Endodermal cell (in vitro differentiated cells): ENCODE measurements at places on chromosomes 4 and X.
A peak's percentile ranks its signal among the peaks of the same experiment; 100 is the strongest.

DNA sequence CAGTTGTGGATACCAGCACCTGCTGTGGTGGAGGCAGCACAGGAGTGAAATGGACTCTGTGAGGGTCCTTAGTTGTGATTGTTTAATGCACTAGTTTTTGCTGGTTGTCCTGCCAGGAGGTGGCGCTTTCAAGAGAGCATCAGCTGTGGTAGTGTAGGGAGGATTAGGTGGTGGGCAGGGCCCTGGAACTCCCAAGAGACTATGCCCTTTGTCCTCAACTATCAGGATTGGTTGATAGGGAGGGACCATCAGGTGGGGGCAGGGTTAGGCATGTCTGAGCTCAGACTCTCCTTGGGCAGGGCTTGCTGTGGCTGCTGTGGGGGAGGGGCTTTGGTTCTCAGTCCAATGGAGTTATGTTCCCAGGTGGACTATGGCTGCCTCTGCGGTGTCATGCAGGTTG lies 121.9 kb downstream of the RRAGB start:
- DNase-seq: peak; percentile 82

GRCh38 chrX:48045410-48046311 lies 25.8 kb downstream of the ZNF630 start:
- DNase-seq: peak; percentile 52

- no peak for DNase-seq
Measured at GRCh38 chr4:79907001-79907400, 166.0 kb downstream of the ANTXR2 start.

DNA sequence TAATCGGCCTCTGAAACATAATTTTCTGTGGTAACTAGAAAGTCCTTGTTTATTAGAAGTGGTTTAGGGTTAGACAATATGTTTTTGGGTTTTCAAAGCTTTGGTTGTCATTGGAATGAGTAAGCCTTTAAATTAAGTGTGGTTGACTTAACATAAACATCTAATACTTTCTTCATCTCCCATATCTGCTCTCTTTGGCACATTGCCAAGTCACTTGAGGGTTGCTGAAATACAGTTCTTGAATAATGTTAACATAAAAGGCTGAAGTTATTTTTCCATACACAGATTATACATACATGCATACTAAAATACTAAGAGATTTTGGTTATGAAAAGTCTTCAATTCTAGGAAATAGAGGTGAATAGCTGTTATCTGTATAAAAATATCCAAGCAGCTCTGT lies 241.7 kb upstream of the BMP3 start:
- no peak for DNase-seq

GRCh38 chr4:186942758-186943377 lies 219.2 kb upstream of the FAT1 start:
- no peak for DNase-seq

GRCh38 chr4:184812199-184812542 lies 13.6 kb downstream of the ACSL1 start:
- no peak for DNase-seq

- peak; percentile 76 for DNase-seq
Measured at GRCh38 chrX:50067435-50068284, 133.1 kb downstream of the AKAP4 start.

DNA sequence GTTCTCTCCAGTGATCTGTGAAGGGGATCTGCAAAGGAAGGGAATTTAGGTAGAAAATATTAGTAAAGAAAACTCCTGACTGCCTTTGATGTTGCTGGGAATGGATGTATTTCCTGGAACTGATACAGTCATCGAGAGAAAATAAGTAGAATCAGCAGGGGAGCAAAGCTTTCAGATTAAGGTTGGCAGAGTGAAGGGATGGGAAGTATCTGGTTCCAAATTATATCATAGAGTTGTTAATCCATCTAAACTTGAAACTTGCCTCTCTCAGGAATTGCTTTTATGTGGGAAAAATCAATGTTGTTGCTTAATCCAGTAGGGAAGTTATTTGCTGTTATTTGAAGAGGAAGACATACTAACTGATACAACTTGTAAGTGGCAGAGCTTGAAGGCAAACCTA lies 19.3 kb downstream of the EPHA5 start:
- no peak for DNase-seq

DNA sequence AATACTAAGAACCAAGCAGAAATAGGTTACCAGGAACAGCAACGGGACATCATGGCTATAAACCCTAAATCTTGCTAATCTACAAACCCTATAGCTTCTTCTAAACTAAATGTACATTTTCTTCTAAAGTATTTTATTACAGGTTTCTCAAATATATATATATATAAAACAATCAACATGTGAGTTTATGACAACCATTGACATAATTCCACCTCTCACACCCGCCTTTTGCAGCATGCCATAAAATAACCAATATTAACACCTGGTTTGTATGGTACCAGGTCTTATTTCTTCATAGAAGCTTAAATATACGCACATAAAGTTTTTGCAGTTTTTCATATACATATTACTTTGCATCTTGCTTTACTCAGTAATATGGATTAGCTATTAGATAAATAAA lies 955.3 kb upstream of the LCORL start:
- no peak for DNase-seq

GRCh38 chr4:113941836-113942235 lies 37.6 kb downstream of the ARSJ start:
- DNase-seq: no peak

DNA sequence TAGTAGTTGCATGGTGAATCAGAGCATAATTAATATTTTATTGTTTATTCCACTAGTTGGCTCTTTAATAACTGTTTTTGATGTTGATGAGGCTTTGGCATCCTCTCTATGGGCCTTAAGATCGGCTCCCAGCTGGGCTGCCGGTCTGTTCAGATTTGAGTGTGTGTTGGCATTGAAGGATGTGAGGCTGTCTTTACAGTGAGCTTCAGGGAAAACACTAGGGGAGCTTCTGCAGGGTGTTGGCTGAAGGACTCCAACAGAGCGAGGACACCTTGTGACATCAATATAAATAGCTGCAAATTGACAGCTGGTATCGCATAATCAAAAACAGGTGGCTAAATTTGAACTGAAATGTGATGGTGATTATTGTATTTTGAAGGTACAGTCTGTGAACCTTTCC lies 322.0 kb downstream of the FSTL5 start:
- DNase-seq: no peak

DNA sequence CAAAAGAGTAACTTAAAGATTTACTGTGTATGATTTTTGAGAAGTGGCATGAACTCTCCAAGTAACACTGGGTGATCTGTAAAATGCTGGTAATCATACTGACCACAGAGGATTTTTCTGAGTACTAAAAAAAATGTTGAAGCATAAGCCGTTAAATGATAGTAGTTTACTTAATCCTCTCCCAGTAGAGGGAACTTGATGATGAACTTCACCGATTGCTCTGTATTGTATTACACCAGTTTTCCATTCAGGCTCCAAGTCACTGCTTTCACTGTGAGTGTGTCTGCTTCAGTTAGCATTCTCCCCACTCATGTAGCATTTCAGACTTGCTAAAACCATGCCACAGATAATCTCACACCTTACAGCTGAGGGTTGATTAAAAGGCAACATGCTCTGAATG lies 294.1 kb downstream of the GBA3 start:
- DNase-seq: no peak

DNA sequence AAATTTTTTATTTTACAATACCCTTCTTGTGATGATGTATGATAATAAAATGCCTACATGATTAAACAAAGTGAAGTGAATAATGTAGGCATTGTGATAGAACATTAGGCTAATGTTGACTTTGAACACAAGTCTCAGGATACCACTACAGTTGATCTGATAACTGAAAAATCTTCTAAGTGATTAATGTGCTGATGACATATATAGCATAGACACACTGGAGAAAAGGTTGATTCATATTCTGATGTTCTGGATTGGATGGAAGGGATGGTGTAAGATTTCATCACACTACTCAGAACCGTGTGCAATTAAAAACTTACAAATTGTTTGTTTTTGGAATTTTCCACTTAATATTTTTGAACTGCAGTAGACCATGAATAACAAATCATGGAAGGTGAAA lies 738.5 kb downstream of the TECRL start:
- DNase-seq: no peak

DNA sequence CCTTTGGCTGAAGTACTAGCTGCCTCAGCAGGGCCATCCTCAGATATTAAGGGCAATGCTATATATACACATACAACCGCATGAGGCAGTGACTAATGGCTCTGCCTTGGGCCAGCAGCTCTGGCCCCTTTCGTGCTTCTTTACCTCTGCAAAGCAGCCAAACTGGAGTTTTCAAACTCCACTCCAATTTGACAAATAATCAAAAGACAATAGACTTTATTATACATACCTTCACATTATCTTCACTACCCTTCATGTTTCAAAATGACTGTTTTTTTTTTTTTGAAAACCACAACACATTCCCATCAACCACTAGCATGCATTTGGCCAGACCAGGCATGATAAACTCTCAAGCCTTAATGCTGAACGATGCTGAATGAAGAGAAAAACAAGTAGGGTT lies 187.7 kb downstream of the ENOX2 start:
- no peak for DNase-seq

DNA sequence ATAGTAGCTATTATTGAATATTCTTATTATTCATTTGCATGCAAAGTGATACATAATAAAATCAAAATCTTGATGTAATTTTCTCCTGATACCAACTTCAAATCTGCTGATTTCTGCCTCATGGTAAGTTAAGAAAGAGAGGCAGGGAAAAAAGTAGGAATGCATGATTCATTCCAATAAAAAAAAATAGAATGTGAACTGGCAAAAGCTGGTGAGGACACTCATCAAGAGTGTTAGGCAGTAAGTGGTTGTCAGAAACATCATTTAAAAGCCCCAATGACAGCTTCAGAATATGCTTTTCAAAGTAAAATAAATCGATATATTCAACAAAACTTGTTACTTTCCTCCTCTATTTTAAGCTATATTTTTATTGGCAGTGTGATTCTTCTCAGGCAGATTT lies 979.1 kb downstream of the TECRL start:
- no peak for DNase-seq

GRCh38 chr4:144723471-144723870 lies 77.5 kb downstream of the HHIP start:
- DNase-seq: no peak

GRCh38 chr4:165827018-165827417 lies 46.0 kb upstream of the TLL1 start:
- DNase-seq: no peak

DNA sequence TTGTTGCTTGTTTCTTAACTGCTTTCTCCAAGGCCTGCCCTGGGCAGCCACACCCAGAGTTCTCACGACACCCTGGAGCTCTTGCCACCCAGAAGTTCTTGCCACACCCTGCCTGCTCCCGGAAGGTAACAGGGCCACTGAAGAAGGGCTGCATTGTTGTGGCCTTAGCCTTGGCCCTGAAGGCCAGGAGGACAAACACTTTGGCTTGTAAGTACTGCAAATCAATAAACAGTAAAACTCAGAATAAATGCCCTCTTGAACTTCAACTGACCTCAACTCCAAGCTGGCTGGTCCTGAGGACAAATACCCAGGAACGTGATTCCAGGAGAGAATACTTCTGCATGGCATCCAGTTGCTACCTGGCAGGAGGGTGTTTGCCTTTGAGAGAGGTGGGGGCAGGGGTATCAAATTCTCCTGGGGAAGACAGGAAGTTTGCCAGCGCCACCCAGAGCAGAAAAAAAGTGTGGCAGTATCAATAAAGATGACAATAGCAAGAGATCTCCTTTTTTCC lies 54.1 kb downstream of the TLR10 start:
- peak; percentile 80 for DNase-seq

DNA sequence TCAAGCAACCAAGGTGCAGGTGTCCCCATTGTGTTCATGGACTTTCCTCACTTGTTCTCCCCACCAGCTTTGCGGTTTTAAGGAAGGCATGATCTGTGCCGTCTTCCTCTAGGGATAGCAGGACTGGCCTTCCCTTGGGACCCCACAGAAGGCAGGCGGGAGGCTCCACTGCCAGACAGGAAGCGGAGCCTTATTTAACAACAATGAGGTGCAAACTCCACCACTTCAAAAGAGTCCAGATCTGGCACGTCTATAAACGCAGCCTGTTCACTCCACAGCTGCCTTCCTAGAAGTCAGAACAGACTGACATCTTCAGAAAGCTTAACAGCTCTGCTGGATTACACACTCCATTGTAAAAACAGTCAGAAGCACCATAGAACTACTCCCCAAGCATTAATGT lies 1.7 kb upstream of the GPR143 start:
- peak; percentile 30 for DNase-seq

GRCh38 chr4:72857787-72858186 lies 211.7 kb downstream of the COX18 start:
- DNase-seq: no peak

- no peak for DNase-seq
Measured at GRCh38 chr4:22991576-22991975, 298.8 kb downstream of the GBA3 start.

DNA sequence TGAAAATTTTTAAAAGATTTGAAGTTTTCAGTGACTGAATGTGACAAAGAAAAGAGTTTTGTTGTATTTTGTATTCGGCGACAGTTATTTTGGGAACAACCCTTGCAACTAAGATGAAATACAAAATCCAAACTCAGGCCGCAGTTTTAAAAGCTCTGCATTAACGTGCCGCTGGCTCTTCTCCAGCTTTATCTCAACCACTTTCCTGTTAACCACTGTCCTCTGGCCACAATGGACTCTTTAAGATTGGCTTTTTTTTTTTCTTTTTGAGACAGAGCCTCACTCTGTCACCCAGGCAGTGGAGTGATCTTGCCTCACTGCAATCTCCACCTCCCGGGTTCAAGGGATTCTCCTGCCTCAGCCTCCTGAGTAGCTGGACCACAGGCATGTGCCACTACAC lies 22.1 kb upstream of the AMTN start:
- no peak for DNase-seq

- no peak for DNase-seq
Measured at GRCh38 chr4:136861091-136861490, 671.2 kb downstream of the PCDH18 start.

DNA sequence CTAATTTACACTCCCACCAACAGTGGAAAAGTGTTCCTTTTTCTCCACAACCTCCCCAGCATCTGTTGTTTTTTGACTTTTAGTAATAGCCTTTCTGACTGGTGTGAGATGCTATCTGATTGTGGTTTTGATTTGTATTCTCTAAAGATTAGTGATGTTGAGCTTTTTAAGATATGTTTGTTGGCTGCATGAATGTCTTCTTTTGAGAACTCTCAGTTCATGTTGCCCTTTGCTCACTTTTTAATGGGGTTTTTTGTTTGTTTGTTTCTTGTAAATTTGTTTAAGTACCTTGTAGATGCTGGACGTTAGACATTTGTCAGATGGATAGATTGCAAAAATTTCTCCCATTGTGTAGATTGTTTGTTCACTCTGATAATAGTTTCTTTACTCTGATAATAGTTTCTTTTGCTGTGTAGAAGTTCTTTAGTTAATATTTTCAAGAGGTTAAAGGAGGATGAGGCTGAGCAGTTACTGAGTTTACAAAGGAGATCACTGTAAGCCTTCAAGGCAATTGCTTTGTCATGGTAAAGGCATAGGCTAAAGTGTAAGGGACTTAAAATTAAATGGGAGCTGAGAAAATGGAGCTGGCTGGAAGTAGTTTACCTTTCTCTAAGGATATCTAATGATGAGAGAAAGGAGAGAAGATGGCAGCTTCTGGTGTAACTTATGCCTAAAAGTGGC lies 323.4 kb downstream of the PCDH7 start:
- DNase-seq: no peak

GRCh38 chrX:10750581-10750980 lies 130.2 kb upstream of the MID1 start:
- no peak for DNase-seq

GRCh38 chrX:133325422-133325821 lies 89.9 kb downstream of the GPC4 start:
- no peak for DNase-seq
